RWPE2 (cell line): ENCODE measurements at places on chromosomes 5 and 9.

DNA sequence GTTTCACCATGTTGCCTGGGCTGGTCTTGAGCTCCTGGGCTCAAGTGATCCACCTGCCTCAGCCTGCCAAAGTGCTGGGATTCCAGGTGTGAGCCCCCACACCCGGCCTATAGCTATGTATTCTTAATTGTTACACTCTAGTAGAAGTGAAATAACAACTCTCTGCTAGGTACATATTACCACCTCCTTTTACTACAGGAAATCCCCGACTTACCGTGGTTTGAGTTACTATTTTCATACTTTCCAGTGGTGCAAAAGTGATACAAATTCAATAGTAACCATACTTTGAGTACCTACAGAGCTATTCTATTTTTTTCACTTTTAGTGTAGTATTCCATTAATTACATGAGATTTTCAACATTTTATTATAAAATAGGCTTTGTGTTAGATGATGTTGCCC lies 719 bp downstream of the ARL14EPL start:
- H3K4me1 ChIP-seq = peaks cover 6% of the 10 kb centered on the region
- no peak overlapping the region for H3K4me3 ChIP-seq
- no peaks in the 10 kb centered on the region for H3K27me3 ChIP-seq
- no peak overlapping the region for H3K27ac ChIP-seq

DNA sequence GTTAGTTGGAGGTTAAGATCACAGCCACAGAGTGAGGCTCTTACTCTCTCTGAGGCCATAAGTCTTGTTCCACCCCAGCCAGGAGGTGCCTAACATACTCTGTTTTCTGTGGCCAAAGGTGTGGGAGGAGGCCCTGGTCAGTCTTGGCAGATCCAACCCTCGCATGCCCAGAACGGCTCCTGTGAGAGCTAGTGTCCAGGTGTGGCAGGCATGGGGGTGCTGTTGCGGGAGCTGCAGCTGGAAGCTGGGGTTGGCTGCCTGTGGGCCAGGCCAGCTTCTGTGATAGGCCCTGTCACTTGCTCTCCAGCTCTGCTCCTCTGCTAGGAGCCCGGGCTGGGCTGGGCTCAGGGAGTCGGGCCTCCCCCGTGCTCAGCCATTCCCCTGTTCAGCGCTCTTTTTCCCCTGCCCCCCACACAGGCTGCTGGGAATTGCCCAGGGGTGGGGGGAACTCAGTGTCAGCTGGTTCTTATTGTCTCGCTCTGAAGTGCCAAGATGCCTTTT lies 31.6 kb downstream of the IER5L start:
- H3K27me3 ChIP-seq = no peaks in the 10 kb centered on the region
- peak overlapping the region; percentile 28 for H3K27ac ChIP-seq
- no peak for DNase-seq
- H3K4me1 ChIP-seq = peaks cover 13% of the 10 kb centered on the region
- H3K36me3 ChIP-seq = peaks cover 36% of the 10 kb centered on the region
- H3K4me3 ChIP-seq = no peak overlapping the region

GRCh38 chr9:89484475-89485404 lies 13.2 kb downstream of the SEMA4D start:
- no peaks in the 10 kb centered on the region for H3K4me1 ChIP-seq
- no peak overlapping the region for H3K4me3 ChIP-seq
- no peaks in the 10 kb centered on the region for H3K27me3 ChIP-seq
- no peaks in the 10 kb centered on the region for H3K36me3 ChIP-seq
- no peak overlapping the region for H3K27ac ChIP-seq

DNA sequence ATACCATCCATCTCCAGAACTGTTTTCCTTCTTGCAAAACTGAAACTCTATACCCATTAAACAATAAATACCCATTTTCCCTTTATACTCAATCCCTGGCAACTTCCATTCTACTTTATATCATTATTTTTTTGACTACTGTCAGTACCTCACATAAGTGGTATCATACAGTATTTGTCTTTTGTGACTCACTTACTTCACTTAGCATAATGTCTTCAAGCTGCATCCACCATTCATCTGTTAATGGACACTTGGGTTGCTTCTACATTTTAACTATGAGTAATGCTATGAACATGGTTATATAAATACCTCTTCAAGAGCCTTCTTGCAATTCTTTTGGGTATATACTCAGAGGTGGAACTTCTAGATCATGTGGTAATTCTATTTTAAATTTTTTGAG lies 11.6 kb upstream of the TYRP1 start:
- no peak overlapping the region for H3K27ac ChIP-seq
- H3K36me3 ChIP-seq = no peaks in the 10 kb centered on the region
- DNase-seq = no peak

DNA sequence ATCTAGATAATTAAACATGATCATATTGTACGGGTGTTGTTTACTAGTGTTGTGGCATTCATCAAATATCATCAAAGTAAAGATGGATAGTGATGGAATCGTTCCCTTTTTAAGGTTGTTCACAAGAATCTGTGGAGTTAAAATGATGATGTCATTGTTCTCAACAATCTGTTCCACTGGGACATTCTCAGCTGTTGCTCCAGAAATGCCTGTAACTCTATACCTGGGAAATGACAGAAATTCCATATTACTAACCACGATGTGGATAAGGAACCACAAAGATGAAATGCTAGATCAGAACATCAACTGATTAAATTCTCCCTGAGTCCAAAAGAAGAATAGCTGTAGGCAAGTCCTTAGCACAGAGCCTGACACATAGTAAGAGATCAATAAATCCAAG lies 38.0 kb downstream of the RIGI start:
- H3K4me1 ChIP-seq = no peaks in the 10 kb centered on the region
- no peak overlapping the region for H3K27ac ChIP-seq
- no peak overlapping the region for H3K4me3 ChIP-seq

DNA sequence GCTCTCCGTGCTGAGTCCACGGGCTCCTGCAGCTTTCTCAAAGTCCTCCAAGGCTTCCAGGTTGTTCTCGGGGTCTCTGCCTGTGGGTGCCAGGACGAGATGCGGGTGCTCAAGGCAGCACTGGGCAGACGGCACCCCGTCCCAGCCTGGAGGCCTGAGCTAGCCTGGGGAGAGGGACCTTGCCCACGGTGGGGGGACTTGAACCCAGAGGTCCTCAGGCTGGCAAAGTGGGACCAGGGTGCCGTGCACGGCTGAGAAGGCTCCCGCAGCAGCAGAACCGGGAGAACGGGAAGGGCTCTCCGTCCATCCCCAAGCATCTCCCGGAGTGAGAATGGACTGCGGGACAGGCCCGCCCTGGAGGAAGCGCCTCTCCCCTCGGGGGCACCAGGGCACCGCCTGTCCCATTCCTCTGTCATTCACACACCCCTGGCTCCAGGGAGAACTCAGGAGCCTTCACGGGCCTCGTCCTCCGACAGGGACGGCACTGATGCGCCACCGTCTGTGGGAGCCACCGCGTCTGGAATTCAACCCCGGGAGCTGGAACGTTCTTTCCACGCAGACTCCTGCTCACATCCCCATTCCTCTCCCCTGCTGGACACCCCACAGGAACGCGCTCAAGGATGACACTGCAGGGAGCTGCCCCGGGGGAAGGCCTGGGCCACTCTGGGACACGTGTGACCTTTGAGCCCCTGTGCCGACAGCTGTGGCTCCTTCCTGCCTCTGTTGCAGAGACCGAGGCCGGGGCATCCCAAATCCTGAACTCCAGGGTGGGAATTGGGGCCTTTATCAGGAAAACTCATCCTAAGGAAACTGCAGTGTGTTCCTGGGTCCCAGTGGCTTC lies 16.3 kb upstream of the OBP2B start:
- H3K4me1 ChIP-seq = no peaks in the 10 kb centered on the region
- H3K27ac ChIP-seq = no peak overlapping the region
- H3K27me3 ChIP-seq = no peaks in the 10 kb centered on the region
- H3K4me3 ChIP-seq = no peak overlapping the region

- no peak overlapping the region for H3K4me3 ChIP-seq
- no peaks in the 10 kb centered on the region for H3K27me3 ChIP-seq
- H3K27ac ChIP-seq = no peak overlapping the region
Measured at GRCh38 chr5:145378226-145378625, 456.9 kb downstream of the PRELID2 start.

GRCh38 chr9:26800322-26800721 lies 92.3 kb downstream of the CAAP1 start:
- H3K4me3 ChIP-seq = no peak overlapping the region
- DNase-seq = no peak
- H3K4me1 ChIP-seq = no peaks in the 10 kb centered on the region
- H3K27me3 ChIP-seq = no peaks in the 10 kb centered on the region
- no peaks in the 10 kb centered on the region for H3K36me3 ChIP-seq

GRCh38 chr9:115262477-115262876 lies 144.5 kb upstream of the TNC start:
- no peaks in the 10 kb centered on the region for H3K27me3 ChIP-seq
- peak; percentile 99 for DNase-seq
- H3K27ac ChIP-seq = peak overlapping the region; percentile 96
- H3K36me3 ChIP-seq = no peaks in the 10 kb centered on the region
- no peak overlapping the region for H3K4me3 ChIP-seq
- peaks cover 46% of the 10 kb centered on the region for H3K4me1 ChIP-seq

DNA sequence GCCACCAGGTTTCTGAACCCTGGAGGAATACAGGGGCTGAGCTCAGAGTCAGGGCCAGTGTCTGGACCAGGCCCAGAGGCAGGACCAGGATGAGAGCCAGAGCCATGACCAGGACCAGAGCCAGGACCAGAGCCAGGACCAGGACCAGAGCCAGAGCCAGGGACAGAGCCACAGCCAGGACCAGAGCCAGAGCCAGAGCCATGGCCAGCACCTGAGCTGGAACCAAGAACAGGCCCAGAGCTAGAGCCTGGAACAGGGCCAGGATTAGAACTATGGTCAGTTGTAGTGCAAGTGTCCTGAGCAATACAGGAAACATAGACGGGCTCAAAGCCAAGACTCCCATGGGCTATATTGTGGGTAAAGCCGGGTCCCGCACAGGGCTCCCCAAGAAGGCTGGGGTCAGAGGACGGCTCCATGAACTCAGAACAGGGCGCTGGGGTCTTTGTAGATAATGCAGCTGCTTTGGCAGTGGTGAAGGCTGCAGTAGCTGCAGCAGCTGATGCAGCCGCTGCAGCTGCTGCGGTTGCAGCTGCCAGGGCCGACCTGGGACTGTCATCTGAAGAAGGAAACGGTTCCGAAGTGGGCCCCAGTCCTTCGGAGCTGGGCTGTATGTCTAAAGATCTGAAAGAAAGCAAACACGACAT lies 559 bp downstream of the SPAG8 start:
- no peaks in the 10 kb centered on the region; the same call in 1 of the 2 replicates for H3K36me3 ChIP-seq
- H3K27me3 ChIP-seq = no peaks in the 10 kb centered on the region
- H3K27ac ChIP-seq = no peak overlapping the region
- DNase-seq = peak; percentile 31
- H3K4me1 ChIP-seq = no peaks in the 10 kb centered on the region

DNA sequence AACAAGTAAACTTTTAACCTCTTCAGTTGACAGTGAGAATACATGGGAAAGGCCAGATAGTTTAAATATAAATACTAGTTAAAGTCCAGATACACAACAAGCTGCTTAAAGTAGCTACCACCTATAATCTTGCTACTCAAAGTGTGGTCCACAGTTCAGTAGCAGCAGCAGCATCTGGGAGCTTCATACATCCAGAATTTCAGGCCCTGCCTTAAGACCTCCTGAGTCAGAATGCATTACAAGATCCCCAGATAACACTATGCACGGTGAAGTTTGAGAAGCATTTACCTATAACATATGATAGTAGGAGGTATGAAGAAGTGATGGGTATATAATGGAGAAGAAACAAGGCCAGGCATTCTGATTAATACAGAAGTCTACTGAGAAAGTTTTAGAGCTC lies 244.5 kb downstream of the EFNA5 start:
- no peak for DNase-seq
- H3K27ac ChIP-seq = peak overlapping the region; percentile 97
- H3K4me1 ChIP-seq = peaks cover 40% of the 10 kb centered on the region
- no peak overlapping the region for H3K4me3 ChIP-seq
- no peaks in the 10 kb centered on the region for H3K27me3 ChIP-seq

- no peaks in the 10 kb centered on the region for H3K27me3 ChIP-seq
- DNase-seq = no peak
- no peaks in the 10 kb centered on the region for H3K36me3 ChIP-seq
- H3K4me3 ChIP-seq = no peak overlapping the region
Measured at GRCh38 chr5:112720576-112720975, 17.1 kb upstream of the APC start.

- no peak overlapping the region for H3K27ac ChIP-seq
- H3K27me3 ChIP-seq = no peaks in the 10 kb centered on the region
- no peaks in the 10 kb centered on the region for H3K4me1 ChIP-seq
Measured at GRCh38 chr5:61619777-61620518, 287.9 kb downstream of the ZSWIM6 start.
